ENCODE measurements at places on chromosomes 12 and 14.

DNA sequence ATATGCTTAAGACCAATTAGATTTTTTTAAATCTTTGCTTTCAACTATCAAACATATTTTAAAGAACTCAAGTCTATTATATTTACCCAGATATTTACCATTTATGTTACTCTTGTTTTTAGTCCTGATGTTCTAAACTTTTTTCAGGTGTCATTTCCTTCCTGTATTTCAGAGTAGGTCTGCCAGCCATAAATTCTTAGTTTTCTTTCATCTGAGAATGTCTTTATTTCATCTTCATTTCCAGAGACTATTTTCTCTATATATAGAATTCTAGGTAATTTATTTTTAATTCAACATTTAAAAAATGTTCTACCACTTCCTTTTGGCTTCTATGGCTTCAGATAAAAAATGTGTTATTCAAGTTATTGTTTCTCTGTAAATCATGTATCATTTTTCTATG, 218.2 kb upstream of the AMIGO2 start:
- no peak for DNase-seq

GRCh38 chr12:115338566-115339294, 654.8 kb upstream of the TBX3 start:
- DNase-seq: no peak

GRCh38 chr12:26520109-26520508, 312.9 kb downstream of the ITPR2 start:
- DNase-seq: no peak

DNA sequence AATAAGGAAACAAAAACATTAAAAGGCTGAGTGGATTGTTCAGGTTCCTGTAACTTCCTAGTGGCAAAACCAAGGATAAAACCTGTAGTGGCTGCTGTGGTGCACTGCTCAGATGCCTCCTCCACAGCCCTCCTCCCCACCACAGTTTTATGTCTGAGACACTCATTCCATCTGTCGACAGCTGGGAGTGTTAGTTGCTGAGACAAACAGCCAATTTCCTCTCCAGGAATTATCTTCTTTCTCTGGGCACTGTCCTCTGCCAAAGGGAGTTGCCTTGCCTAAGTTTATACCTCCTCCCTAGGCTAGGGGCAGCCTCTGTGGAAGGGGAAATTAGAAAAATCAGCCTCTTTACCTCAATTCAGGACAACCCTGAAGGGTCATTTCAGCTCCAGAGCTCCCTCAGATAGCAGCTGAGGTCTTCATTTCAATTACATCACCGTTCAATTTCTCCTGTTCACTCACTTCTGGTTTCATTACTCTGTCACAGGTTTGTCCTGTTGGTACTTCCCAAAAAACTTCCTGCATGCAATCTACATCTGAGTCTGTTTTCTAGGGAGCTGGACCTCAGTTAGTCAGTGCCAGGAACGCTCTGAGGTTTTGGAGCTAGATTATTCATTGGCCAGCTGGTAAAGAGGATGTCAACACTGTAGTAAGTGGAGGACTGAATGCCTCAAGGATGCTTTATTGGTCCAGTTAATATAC, 74.9 kb upstream of the ATP2B1 start:
- DNase-seq: no peak

DNA sequence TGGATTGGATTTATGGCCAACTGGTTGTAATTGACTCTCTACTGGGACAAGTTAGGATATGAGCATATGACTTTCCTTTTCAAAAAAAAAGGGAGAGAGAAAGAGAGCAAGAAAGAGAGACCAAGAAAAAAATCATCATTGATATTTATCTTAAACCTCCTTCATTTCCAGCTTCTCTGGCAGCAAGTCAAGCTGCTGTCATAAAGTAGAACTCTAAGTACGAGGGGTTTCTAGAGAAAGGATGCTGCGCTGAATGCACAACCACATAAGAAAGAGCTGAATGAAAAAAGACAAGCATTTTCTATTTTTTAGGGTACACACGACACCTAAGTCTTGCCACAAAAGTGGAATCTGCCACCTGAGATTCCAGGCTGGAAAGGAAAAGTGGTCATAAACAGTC, 182.6 kb downstream of the SLC25A21 start:
- DNase-seq: no peak

- no peak for DNase-seq
Measured at GRCh38 chr12:13042666-13043230, 1.4 kb upstream of the FAM234B start.
